HFFc6 (cell line): ENCODE measurements at places on chromosomes 3 and 15.

DNA sequence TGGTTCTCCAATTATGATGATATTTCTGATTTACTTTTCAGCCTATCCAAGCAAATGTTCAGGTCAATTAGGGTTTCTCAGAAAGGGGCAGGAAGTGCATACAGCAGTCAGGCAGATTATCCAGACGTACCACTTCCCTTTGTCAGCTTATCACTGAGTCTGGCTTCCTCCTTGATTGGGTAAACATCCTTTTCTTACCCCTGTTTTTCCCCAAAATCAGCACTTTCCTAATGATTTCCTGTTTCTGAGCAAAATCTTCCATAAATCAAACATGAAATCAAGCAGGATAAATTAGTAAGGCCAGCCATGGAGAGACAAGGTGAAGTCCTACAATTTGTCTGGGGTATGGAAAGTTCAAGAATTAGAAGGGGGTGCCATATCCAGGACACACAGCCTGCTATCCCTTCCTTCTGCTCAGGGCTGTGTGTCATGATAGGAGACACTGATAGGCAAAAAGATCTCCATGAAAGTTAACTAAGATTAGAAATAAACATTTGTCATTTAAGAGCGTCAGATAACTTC is 29.0 kb downstream of the ADIPOQ start:
- DNase-seq, result no peak

- no peak for DNase-seq
Measured at GRCh38 chr3:60399292-60399691, 852.0 kb downstream of the FHIT start.

- DNase-seq, result no peak
Measured at GRCh38 chr15:32899126-32899596, 181.4 kb downstream of the GREM1 start.

GRCh38 chr3:125185805-125186204 is 26.7 kb downstream of the SLC12A8 start:
- DNase-seq, result no peak

DNA sequence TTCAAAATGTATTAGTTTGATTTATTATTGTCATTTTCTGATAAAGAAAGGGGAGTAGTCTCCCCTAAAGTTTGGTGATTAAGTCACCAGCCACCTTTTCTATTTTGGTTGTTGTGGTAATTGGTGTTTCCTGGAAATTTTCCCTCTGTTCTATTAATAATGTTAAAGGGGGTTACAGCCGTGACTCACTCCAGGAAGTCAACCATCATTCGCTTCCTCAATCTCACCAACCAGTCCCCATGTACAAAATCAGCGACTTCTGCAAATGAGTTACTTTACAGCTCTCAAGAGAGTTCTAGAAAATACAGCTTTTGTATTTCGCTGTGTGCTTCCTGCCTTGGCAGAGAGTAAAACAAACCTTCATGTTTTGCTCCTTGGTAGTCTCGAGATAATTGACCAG is 285.1 kb downstream of the LPP start:
- DNase-seq, result no peak

DNA sequence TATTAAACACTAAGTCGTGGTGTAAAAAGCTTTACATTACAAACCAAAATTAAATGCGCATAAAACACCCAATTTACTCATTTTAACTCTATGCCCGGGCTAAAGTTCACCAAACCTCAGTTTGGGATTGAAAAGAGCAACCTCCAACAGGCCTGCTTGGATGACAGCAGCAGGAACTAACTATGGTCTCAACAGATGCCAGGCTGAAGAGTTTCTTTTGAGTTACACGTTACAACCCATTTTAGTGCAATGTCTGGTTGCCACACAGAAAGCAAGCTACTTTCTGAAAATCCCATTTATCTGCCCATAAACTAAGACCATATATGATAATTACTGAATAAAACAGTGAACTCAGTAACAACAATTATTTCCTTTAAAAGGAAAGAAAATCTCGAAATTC is 2.2 kb downstream of the SATB1 start:
- no peak for DNase-seq

DNA sequence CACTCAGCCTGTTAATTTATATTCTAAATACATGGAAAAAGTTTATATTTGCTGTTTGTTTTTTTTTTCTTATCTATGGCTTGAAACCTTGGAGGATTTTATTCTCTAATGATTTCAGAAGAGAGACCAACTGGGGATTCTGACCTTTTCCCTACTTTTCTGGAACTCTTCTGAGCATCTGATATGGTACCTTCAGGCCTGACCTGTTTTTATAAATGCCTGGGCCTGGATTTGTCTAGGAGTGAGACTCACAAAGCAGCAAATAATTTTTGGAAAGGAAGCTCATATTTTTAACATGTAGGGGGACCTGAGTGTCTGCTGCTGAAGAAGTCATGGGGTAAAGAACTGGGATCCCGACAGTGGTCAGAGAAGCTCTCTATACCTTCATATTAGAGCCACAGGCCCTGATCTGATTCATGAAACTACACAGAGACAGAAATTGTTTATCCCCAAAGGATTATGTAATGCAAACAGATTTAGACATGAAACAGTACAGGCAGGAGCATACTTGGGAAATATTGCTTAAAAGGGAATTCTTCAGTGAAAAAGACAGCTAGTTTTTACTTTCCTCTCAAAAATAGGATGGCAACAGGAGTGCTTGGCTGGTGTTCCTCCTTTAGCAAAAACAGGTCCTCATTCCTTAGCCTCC is 15.9 kb downstream of the PPM1L start:
- DNase-seq, result no peak

- DNase-seq, result peak; percentile 69
Measured at GRCh38 chr15:71313806-71314205, 198.5 kb downstream of the THSD4 start.

DNA sequence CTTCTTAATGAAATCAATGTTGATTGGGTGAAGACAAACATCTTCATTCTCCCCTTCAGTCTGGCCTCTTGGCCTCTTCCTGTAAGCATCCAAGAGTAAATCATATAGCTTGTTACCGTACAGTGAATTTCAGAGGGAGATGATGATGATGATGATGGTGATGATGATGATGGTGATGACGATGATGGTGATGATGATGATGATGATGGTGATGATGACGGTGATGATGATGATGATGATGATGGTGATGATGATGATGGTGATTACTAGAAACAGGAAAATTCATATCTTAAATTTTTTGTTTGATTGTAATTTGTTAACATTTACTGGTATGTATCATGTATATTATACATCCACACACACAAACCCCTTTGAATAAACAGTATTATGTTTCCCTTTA is 256.1 kb upstream of the PLSCR5 start:
- DNase-seq, result no peak

DNA sequence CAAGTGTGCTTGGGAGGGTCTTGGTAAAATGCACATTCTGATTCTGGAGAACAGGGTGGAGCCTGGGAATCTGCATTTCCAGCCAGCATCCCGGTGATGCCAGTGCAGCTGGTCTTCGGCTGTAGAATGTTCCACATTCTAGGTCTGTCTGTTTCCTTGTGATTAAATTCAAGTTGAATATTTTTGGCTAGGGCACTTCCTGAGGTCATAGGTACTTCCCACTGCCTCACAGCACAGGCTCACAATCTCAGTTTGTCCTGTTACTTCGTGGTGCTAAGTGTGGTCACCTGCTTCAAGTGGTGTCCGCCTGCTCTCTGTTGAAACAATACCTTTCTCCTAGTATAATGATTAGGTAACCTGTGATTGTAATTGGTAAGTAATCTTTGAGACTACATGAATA is 40.1 kb downstream of the FLNB start:
- no peak for DNase-seq

- DNase-seq, result no peak
Measured at GRCh38 chr3:52838561-52839267, 3.9 kb upstream of the MUSTN1 start.

GRCh38 chr3:66355394-66355793 is 134.6 kb downstream of the SLC25A26 start:
- DNase-seq, result no peak

DNA sequence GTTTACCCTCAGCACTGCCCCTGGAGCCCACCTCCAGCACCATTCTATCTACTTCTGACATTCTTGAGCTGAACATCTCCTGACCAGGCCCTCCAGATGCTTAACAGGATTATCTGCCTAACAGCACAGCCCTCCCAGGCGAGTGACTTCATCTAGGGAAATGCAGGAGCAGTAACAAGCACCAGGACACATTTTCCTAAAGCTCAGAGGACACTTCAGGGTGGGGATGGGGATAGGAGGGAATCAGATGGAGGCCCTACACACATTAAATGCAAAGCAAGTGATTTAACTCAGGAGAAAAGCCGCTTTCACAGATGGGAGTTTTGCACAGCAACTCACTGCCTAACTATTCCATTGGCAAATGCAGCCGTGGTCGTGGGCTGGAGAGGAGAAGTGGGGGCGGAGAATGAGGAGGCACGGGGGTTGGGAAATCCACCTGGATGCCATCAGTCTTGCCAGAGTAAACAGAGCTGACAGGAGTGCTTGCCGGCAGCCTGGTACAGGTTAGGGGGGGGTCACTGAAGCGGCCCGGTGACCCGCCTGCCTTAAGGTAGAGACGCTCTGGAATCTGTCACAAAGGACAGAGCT is 21.3 kb upstream of the BNC1 start:
- no peak for DNase-seq

GRCh38 chr3:182892226-182892625 is 88.1 kb downstream of the DCUN1D1 start:
- no peak for DNase-seq

DNA sequence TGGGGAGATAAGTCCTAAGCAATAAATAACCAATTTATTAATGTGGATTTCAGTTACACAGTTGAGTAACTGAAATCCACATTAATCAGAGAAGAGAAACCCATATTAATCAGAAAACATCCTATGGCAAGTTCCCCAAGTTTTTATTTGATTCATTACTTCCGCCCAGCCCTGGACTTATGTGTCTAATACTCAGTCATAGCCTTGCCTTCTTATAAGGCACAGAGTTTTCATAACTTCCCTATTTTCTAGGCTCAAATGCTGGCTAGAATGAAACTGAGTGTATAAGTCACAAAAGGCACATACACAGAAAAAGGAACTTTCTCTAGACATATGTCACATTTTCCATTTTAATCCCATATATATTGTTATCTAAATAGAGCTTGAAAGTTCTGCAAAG is 28.8 kb downstream of the CD47 start:
- DNase-seq, result no peak

DNA sequence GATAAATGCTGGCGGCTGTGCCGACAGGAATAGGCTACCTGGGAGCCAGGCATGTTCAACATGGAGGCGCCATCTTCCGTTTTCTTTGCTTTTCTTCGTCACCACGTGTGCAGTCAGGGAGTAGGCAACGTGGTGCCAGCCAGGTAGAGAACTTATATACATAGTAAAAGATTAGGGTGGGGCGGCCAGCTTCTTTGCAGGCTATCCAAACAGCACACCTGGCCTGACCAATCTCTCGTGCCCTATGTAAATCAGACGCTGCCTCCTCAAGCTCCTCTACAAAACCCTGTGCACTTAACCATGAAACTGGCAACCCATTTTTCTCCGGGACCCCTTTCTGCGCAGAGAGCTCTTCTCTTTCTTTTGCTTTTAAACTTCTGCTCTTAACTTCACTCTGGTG is 28.6 kb upstream of the OR5K4 start:
- no peak for DNase-seq

GRCh38 chr3:14925729-14926591 is 21.4 kb upstream of the NR2C2 start:
- DNase-seq, result peak; percentile 58

DNA sequence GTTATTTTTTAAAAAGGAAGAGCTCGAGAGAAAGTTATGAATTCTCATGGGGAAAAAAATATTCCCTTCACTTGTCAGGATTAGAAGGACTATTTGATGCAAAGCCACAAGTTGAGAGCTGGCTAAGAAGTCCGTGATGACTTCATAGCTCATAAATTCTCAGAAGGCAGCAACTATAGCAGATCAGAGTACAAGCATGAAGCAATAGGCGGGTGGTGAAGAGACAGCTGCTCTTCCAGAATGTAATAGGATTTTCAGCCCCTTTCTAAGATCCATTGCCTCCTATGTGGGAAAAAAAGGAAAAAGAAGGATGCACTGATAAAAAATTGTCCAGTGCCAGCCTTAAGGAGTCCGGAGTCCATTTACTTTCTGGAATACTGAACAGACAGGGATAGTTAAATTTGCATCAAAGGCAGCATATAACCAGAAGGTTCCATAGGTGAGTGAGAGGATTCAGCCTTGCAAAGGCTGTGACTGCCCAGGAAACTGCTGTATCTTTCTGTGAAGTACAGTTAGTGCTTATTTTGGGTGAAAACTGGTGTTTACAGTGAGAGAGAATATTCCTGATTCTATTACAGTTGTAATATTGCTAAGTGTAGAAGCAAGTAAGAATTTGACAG is 929.5 kb upstream of the ALCAM start:
- peak; percentile 39 for DNase-seq

DNA sequence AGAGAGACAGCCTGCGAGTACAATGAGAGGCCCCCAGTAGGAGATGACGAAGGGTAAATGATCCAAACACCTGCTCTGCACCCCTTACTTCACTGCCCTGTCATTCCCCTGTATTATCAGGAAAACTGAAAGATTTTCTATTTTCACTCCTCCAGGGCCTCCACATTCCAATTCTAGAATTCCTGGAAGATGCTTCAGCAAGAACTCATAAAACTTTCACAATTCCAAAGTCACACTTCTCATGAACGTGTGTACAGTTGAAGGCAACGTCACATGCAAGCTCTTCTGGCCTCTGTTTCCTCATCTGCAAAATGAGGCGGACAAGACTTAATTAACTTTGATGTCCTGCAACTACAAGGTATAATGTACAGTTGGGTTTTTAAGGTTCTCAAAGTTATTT is 62.8 kb upstream of the SPATA12 start:
- peak; percentile 39 for DNase-seq

DNA sequence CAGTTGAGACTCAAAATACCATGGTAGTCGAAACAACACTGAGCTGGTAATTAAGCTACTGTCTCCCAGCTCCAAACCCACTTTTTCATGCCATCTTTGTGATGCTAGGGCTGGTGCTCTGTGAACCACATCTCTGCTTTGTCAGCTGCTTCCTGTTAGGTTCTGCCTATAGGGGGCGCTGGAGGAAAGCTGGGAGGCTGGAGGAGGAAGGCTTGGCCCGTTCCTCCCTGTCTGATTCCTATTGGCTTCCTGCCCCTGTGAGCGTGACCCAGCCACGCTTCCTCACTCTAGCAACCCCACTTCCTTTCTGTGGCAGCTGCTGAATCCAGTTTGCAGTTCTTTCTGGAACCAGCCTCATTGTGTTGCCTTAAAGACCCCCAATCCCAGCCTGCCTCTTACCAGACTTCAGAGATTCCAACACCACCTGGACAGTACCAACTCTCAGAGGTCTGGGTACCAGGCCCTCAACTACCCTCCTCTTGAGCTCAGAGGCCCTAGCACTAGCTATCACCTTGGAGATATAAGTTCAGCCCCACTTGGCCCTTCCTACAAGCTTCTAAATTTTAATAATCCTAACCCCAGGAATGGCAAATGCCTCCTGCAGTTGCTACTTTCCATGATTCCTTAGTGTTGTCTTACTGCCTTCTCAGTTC is 120.9 kb downstream of the ERC2 start:
- no peak for DNase-seq

GRCh38 chr15:81222007-81222406 is 25.3 kb downstream of the IL16 start:
- no peak for DNase-seq

DNA sequence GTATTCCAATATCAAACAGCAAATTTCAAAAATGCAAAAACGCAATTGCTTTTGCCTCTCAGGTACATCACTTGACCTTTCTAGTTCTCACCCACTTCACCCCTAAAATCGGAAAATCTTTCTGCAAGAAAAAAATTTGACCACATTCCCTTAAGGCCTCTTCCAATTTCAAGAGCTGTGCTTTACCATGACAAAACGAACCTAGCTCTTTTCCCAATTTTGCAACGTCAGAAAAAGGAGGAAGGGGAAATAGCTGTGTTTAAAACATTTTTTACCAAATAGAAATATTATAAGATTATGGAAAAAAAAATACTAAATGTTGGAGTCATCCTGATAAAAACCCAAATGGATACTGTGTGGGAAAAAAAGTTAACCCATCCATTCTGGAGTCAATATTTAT is 1.1 kb upstream of the NR2C2 start:
- no peak for DNase-seq
